ENCODE measurements at places on chromosomes 7 and 10.
A peak's percentile ranks its signal among the peaks of the same experiment; 100 is the strongest.

DNA sequence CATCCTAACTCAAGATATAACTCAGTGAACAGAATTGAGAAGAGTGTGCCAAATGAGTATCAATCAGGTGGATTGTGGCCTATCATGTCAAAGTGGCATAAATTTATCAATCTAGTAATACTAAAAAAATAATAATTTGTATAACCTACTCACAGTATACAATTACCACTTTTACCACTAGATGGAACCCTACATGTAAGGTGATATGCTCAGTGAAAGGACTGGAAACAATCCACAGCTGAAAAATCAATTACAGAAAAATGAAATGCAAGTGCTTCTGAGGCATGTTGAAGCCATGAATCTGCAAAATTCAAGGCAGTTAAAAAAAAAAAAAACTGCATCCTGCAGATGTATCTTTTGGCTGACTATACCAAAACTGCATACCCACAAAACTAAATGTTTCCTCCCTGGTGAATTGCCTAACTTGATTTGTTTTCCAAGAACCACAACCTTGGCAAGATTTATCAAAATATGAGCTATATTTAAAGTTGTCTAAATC lies 13.9 kb downstream of the ARHGAP19 start:
- DNase-seq, result peak; percentile 76

DNA sequence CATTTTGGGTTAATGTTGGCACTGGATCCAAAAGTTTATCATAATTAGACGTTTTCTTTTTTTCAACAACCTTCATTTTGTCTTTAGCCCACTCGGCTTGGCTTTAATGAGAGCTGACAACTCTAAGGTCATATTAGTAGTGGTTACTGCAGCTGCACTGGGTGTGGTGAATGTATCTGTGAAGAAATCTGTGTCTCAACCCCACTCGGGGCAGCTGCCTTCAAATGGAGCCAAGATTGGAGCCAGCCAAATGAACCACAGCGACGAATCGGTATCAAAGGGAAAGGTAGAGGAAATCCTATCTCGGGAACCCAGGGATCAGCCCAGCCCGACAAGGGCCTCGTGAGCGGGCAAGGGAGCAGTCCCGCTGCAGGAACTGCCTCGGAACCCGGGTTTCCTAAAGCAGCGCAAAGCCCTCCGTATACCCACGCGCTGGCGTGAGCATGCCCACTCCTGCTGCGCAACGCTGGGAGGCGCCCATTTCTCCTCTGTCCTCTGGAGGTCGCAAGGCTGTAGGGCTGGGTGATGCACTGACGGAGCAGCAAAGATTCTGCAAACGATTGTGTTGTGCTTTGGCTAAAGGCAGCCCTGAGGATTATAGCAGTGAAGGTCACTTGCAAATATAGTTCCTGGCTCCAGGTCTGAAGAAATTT lies 98.7 kb upstream of the MBL2 start:
- DNase-seq, result no peak

DNA sequence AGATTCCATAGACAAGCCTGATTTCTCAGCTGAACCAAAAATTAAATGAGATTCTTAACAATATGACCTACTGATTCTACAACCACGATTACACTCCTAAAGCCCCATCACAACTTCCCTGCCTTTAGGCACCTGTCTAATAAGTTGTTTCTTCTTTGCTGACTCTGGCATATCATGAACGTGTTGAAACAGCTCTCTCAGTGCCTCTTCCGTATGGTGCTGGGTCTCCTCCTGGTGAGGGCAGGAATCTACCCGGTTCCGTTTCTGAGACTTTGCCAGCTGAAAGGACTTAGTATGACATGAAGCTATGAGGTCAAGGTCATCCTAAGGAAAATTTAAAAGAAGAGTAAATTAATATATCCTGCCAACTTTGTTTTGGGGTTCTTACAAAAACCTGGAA lies 48.6 kb downstream of the ARHGAP19 start:
- no peak for DNase-seq

GRCh38 chr7:102079140-102080018 lies 207.3 kb upstream of the SH2B2 start:
- DNase-seq, result no peak

DNA sequence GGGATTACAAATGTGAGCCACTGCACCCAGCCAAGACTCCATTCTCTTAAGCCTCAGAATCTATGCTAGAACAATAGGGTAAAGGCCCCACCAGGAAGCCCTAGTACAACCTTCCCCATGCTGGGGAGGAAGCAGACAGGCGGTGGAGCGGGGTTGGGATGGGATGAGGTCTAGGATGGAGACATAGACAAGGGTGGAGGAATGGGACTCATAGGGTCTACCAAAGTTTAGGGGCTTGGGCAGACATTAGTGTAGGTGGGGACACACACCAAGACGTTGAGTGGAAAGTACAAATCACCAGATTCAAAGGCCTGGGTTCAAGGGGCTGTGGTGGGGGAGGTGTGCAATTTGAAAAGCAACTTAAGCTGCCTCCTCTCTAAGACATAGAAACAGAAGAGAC lies 19.3 kb downstream of the PRSS2 start:
- DNase-seq, result no peak

DNA sequence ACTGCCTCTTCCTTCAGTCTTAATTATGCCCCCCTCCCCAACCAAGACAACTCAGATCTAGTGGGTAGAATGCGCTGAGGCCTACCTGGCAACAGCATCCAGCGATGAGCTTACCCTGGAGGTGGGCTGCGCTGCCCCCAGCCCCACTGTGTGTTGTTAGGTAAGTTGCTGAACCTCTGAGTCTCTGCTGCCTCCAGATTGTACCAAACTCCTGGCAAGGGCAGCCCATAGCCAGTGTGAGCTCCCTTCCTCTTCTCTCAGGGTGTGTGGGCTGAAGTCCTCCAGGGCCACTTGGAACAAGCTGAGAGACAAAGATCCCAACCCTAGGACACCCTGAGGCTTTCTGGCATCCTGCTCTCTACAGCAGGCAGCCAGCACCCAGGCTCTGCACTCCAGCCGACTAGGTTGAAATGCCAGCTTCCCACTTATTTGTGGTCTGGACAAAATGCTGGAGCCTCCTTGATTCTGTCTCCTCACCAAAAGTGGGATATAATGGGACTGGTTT lies 135.3 kb downstream of the ARHGAP22 start:
- no peak for DNase-seq

DNA sequence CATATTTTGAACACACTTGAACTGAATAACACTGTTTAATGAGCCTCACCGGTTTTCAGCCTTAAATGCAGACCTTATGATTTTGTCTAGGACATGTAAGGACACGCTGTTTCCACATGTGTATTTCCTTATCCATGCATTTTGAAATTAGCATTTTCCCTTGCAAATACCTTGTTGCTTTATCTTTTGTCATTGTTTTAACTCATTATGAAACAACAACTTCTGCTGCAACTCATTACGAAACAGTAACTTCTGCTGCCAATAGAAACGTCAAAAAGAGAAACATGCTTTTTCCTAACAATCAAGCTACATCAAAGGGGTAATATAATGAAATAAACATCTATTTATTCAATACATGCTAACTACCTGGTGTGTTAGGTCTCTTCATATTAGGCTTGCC lies 322.0 kb downstream of the AGMO start:
- DNase-seq, result no peak

DNA sequence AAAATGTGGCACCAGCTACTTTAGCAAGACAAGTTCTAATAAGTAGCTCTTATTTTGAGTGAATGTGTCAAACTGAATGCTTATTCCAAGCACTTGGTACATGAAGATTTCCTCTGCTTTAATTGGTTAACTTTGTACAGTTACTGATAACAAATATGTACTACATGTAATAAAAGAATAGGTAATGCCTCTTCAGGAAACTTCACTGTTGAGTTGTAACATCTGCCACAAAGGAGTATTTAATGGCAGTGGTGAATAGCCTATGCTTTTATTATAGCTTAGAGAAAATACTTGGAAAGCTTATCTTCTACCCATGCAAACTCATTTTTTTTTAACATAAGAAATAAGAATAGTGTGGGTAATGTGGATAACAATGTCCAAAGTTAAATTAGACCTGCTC lies 82.6 kb downstream of the CYP51A1 start:
- no peak for DNase-seq

DNA sequence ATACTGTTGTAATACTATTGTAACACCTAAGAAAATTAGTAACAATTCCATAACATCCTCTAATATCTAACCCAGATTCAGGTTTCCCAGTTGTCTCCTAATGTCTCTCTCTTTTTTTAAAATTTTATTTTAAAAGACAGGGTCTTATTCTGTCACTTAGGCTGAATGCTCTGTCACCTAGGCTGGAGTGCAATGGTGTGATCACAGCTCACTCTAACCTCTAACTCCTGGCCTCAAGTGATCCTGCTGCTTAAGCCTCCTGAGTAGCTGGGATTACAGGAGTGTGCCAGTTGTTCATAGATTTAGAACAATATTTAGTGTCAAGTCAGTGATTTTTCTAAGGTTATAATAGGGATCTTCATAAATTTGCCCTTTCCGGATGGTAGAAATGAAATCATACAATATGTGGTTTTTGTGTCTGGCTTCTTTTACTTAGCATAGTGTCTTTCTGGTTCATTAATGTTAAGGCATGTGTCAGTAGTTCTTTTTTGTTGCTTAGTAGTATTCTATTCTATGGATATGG lies 14.7 kb downstream of the RALA start:
- DNase-seq, result no peak

DNA sequence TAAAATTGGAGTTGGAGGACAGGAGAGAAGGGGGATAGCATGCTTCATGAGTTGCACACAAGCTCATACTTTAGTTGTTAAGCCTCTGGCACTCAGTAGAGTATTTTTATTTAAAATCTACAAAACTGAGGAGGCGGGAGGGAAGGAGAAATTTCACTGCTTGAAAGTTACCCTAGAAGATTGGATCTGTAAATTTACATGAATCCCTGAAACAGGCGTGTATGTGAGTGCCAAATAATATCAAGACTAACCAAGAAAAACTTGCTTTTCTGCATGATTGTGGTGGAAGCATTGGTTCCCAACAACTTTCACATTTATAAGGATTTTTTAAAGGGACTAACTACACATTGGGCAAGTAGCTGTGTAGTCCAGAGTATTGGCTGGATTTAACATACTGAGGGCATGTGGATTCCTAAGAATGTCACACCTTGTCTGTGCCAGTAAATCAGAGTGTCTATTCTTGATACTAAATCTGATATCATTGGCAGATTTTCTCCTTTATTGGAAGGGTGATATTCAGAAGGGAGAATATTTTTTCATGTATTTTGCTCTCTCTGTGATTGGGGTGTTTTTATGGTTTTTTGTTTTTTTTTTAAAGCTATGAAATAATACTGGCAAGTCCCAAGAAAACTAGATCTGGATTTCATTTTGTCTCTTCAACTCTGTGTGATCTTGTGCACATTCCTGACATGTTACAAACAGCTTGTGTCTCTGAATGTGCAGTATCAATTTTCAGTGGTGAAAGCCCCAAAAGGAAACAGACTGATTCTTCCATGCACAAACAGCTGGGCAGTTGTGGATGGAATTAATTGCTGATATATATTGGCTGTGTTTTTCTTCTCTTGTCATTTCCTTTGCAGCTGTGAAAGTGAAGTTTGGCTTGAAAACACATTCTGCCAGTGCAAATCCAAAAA lies 67.2 kb downstream of the ADD3 start:
- DNase-seq, result peak; percentile 67

DNA sequence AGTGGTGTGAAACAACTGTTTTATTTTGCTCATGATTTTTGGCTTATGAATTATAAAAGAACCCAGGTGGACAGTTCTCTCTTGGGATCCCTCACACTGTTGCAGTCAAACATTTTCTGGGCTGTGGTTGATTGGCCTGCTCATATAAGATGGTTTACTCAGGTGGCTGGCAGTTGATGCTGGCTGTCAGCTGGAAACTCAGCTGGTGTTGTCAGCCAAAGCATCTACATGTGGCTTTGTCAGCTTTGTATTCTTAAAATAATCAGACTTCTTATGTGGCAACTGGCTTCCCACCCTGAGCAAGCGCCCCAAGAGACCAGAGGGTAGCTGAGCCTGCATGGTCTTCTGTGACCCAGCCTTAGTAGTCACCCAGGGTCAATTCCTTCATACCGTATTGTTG lies 534.7 kb downstream of the NRG3 start:
- no peak for DNase-seq

- DNase-seq, result no peak
Measured at GRCh38 chr10:34024282-34024681, 689.8 kb upstream of the NRP1 start.

GRCh38 chr10:16570731-16571130 lies 49.1 kb upstream of the C1QL3 start:
- no peak for DNase-seq

DNA sequence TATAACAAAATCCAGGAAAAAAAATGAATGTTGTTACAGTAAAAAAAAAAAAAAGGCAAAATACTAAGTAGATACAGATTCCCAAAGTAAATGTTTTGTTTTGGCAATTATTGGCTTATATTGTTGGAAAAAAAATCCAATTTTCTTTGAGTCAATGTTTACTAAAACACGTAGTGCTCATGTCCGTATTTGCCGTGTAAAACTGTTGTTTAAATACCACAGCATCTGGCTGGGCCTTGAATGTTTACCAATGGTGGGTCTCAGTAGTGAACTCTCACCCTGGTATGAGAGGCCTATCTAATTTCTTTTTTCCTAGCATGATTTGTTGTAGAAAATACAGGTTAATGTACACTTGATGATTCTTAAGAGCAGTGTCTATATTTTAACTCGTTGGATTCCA lies 41.4 kb upstream of the SLC26A5 start:
- no peak for DNase-seq

DNA sequence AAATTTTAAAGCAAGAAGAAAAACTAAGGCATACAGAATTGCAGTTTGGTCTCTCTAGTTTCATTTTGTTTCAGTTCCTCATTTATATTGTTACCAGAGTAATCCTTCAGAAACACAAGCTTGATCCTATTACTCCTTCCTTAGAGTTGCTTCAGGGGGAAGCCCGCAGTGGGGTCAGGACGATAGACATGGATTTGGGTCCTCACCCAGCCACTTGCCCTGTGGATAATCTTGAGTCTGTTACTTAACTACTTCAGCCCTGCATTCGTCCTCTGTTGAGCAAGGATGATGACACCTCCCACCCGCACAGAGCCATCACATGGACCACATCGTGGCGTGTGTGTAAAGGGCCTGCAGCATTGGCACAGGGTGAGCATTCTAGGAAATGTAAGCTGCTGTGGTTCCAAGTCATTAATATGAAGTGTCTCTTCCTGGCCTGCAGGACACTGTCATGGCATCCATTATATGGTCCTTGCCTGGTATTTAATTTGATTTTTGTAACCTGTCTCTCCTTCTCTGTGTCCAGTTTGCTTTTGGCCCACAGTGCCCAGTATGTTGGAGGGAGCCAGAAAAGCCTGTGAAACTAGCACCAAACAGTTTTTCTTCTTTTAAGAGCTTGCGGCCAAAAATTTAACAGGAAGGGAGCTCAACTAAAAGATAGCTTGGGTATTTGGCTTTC lies 111.2 kb downstream of the EEPD1 start:
- DNase-seq, result peak; percentile 41

- no peak for DNase-seq
Measured at GRCh38 chr10:35726846-35727245, 84.8 kb upstream of the FZD8 start.

DNA sequence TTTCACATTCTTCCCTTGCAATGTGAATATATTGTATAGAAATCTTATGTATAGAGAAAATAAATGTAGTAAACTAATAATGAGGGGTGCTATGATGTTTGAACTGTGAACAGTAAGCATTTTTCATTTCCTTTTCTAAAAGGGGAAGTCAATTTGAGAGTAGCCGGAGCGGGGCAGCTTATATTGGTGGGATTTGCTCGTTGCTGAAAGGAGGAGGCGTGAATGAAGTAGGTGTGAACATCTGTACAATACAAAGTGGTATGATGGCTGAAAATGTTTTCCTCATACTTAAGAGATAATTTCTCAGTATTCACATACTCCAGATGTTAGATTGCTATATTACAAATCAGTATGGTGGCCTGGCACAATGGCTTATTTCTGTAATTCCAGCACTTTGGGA lies 87.1 kb downstream of the SRI start:
- DNase-seq, result no peak
